IPS DF 6.9 (cell line): ENCODE measurements at places on chromosomes 7 and 10.

GRCh38 chr7:132406039-132406438 lies 170.2 kb downstream of the PLXNA4 start:
- DNase-seq, result no peak

GRCh38 chr7:158378978-158379377 lies 208.6 kb downstream of the PTPRN2 start:
- no peak for DNase-seq

GRCh38 chr7:112806156-112806555 lies 16.0 kb upstream of the TMEM168 start:
- DNase-seq, result no peak

DNA sequence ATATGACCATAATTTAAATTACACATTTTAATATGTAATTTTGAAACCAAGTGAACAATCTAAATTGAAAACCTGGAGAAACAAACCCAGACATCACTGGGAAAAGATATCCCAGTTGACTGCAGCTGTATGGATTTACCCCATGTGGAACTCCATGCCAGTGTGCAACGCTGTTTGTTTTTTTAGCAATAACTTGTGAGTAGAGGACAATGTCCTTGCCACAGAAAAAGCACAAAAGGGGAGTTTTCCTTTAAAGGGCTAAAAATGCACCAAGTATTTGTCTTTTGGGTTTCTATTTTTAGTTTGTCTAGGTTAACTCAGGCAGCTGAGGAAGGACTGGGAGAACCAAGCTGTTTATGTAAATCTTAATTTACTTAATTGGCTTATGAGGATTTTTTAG lies 15.1 kb upstream of the COL17A1 start:
- DNase-seq, result no peak

DNA sequence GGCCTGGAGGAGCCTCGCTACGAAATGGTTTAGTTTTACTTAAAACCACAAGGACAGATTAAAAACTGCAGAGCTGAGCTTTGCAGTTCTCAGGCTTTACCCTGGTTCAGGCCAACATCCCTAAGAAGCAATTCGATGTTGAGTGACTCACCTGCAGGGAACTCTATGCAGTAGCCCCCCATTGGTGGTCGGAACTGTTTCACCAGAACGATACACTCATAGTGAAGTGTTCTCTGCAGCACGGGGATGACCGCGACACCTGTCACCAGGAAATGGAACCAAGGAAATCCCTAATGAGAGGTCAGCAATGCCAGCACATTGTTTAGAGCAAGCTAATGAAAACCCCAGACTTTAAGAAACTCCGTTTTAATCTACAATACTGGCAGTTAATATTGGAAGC lies 18.0 kb downstream of the NUDT5 start:
- no peak for DNase-seq

DNA sequence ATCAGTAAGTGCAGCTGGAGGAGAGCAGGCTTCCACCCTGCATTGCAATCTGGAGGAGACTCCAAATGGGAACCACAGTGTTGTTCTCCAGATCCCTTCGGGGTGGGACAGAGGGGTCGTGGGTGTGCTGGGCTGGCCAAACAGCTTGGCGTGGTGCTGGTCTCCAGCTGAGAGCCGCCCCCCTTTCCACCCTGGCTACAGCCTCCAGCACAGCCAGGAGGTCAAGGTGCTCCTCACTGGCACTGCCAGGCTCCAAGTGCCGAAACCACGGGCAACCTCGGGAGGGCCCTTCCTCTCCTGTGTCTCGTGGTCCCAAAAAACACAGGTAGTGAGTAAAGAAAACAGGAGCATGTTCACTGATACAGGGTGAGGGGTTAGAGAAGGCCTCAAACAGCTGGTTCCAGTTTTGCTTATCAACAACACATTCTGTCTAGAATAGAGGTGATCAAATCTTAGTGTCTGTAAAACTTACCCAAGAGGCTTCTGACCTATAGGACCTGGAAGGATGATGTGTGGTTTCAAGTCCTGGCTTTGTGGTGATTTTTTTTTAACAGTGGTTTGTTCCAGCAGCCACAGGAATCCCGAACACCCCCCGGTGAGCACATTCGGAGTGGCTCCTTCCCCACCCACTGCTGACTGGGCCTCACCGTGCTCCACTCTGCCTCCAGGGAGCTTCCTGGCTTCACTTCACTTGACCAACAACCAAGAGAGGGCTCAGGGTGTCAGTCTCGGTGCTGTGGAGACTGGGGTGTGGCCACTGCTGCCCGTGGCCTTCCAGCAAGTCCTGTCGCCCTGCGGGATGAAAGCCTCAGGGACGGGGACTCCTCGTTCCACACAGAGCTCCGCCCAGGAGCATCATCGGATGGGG lies 31.2 kb upstream of the EN2 start:
- DNase-seq, result no peak

GRCh38 chr10:129525401-129525801 lies 58.4 kb downstream of the MGMT start:
- DNase-seq, result no peak

DNA sequence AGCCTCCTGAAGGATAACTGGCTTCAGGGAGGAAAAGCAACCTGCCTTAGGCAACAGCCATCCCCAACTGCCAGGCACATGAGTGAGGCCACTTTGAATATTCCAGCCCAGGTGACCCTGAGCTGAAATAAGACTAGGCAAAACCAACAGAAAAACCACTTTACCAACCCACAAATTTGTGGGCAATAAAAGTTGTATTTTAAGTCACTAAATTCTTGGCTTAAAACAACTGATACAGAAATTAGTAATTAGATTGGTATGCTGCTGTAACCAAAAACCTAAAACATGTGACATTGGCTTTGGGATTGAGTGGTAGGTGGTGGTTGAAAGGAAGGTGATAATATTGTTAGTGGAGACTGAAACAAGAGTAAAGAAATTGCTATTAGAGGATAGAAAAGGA lies 39.9 kb downstream of the ABCB4 start:
- no peak for DNase-seq
